GM20000 (cell line): ENCODE measurements at places on chromosomes 5 and 9.
A peak's percentile ranks its signal among the peaks of the same experiment; 100 is the strongest.

- DNase-seq: no peak
Observed at GRCh38 chr9:99437145-99437544, 215.1 kb downstream of the SEC61B start.

DNA sequence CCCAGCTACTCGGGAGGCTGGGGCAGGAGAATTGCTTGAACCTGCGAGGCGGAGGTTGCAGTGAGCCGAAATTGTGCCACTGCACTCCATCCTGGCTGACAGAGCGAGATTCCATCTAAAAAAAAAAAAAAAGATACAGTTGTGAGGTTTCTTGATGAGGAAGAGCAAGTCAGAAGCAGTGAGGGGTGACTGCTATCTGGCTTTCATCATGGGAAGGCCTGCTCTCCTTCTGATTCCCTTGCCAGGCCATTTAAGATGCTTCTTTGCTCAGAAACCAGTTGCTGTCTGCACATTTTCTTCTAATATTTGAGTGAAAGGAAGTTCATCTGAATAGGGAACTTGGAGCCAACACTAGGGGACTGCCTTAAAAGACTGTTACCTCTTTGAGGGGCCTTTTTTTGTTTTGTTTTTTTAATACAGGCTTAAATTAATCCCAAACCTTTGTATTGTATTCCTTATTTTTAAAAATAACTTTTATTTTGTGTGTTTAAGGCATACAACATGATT, 201.9 kb downstream of the ARHGAP26 start:
- no peak for DNase-seq

GRCh38 chr5:88245893-88246244, 22.8 kb downstream of the TMEM161B start:
- DNase-seq: no peak

DNA sequence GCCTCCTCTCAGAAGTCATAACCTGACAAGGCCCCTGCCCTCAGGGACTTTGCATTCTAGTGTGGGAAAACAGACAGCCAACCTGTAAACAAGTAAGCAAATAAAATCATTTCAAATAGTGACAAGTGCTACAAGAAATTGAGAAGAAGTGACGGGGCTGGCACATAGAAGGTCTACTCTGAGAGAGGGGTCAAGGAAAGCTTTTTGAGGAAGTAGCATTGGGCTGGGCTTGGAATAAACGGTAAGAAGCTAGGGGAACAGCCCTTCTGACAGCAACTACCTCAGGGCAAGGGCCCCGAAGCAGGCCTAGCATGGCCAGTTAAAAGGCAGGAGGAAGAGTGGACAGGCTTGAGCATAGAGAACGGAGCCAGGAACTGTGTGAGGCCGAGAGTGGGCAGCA, 4.8 kb upstream of the SLC2A8 start:
- no peak for DNase-seq

DNA sequence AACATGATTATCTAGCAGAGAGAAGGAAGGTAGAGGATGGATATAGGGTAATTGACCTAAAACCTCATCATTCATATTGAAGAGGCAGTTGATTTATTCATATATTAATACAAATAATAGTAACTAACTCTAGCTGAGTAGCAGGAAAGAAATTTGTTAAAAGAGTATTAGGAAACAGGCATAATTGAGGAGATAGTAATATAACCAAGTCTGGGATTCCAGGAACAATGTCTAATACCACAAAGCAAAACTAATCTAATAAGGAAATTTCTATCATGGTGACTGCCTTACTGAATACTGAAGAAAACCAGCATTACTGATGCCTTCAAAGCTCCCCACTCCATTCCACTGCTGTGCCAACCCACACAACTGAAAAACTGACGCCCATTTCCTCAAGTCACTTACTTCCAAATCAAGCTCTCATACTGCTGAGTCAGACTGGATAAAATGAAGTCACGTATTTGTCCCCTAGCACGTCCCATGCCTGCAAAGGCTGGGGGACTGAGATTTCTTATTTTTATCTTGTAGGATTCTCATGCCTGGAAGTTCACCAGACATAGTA, 153.9 kb downstream of the SMC2 start:
- no peak for DNase-seq

DNA sequence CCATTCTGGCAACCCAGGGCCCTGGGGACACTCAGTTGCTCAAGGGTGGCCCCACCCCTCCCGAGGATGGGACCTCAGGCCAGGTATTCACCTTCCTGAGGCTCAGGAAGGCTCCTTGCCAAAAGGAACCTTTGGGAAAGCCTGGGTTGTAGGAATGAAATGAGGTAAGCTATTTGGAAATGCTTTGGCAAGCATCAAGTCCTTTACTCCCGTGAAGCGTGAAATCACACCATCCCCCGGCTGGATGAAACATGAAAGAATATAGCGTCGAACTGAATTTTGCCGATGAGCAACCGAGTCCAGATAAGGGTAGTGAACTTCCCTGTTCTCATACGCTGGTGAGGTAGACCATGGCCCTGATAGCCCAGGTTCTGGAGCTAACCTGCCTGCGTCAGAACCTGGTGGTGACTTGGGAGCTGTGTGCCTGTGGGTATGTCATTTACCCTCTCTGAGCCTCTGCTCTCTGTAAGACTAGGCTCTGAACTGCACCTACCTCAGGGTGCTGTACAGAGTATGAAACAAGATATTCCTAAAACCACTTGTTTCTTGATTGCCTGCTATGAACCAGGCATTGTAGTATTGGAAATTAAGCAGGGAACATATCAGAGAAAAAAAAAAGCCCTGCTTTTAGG, 105.3 kb upstream of the BOD1 start:
- no peak for DNase-seq

DNA sequence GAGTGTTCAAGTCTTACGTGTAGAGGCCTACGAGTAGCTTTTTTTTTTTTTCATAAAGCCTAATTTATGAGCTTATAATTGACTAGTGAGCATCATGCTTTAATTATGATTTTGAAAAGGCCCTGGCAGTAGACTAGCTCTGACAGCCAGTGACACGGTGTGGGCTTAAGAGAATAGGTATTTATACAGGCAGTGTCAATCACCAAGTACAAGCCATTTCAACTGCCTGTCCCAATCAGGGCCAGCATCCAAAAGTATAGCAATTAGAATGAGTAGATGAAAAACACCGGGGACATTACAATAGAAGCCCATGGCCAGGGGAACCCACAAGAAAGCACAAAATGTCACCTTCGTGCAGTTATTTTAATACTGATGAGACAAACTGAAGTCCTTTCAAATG, 552.8 kb downstream of the CAAP1 start:
- DNase-seq: no peak

DNA sequence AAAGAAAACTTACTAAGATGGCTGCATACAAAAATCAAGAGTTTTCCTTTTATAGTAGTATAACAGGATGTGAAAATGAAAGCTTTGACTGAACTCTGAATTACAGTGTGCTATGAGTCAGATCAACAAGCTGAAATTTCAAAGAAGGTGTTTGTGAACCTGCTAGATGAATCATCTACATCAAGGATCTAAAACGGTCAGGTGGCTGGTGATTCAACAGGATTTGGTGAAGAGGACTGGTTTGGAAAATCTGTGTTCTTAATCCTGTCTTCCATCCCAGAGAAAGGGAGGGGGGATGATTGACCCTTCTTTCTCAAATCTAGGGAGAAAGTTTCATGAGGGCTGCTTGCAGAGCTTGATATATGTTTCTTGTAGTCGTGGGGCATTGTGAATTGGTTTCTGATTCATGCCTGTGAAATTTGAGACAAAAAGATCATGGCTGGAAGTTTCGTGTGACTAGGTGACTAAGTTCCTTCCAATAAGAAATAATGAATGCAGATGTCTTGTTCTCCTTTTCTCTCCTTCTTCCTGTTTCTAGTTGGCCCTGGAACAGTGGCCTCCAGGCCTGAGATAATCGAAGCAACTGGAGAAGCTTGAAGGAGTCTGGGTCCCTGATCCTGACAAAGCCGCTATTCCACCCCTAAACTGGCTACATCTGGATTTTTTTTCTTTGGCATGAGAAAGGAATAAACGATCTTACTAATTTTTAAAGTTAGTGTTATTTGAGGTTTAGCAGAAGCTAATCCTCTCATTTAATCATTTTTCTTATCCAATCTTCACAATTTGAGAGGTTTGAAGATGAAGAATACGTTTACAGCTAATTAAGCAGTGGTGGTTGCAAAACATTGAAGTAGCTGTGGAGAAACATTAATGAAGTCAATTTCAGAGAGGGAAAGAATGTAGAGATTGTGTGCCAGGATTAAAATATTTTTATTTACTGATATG, 67.2 kb downstream of the MRPS30 start:
- DNase-seq: peak; percentile 74
